ENCODE measurements at places on chromosomes 11 and 22.
A peak's percentile ranks its signal among the peaks of the same experiment; 100 is the strongest.

DNA sequence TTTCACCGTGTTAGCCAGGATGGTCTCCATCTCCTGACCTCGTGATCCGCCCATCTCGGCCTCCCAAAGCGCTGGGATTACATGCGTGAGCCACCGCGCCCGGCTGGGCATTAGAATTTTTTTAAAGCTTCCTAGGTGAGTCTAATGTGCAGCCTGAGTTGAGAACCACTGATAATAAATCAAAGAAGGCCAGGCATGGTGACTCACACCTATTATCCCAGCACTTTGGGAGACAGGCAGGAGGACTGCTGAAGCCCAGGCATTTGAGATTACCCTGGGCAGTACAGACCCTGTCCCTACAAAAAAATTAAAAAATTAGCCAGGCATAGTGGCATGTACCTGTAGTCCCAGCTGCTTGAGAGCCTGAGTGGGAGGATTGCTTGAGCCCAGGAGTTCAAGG lies 13.7 kb downstream of the MEI1 start:
- no peak for DNase-seq

- peak; percentile 20 for DNase-seq
Observed at GRCh38 chr11:47464483-47464882, 15.5 kb upstream of the RAPSN start.

DNA sequence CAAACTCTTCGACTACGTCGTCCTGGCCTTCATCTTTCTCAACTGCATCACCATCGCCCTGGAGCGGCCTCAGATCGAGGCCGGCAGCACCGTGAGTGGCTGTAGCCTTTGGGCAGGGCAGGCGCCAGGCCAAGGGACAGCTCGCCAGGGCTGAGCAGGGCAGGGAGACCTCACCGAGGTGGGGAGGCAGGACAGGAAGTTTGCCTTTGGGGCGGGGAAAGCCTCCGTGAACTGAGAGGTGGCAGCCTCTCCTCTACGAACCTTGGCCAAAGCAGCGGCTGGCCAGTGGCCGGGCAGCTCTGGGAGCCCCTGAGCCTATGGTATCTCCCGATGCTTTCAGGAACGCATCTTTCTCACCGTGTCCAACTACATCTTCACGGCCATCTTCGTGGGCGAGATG lies 93.2 kb downstream of the CACNA1I start:
- no peak for DNase-seq

DNA sequence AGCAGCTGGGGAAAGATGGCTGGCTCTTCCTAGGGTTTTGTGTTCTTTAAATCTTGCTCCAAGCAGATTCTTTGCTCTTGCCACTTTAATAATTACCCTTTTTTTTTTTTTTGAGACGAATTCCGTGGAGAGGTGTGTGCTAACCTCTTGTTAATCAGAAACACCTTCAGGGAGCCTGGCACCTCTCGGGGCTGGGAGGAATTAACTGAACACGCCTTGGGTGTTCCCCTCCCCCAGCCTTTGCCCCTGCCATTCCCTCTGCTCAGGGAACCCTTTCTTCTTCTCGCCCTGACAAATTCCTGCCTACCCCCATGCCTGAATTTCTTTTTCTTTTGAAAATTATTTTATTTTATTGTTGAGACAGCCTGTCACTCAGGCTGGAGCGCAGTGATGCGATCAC lies 17.5 kb downstream of the TMPRSS6 start:
- no peak for DNase-seq

DNA sequence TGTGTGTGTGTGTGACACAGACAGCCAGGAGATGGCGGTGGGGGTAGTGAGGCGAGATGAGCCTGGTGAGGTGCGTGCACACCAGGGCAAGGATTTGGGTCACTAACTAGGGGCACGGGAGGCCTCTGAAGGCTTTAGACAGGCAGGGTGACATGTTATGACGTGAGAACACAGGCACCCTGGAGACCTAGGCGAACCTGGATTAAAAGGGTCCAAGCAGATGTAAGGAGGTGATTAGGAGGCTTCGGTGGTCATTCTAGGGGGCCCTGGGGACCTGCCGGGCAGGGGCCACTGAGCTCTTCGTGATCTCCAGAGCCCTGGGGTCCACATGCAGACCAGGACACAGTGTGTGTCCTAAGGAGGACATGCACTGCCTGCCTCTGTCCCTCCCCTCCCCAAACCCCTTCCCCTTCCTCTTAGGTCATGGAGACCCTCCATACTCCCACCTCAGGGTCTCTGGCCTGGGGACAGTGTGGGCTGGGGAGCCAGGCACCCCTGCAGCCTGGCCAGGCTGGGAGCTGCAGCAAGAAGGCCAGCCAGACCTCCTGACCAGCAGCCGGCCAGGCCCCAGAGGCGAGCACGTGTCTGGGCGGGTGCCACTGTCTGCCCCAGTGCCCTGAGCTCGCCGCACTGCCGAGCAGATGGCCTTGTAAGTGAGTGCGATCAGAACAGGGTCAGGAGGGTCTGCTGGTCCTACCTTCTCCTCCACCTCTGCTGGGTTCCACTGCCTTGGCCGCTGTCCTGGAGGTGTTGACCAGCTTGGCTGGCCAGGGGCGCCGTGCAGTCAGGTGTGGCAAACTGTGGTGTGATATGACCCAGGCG lies 32.1 kb downstream of the IFT27 start:
- no peak for DNase-seq

DNA sequence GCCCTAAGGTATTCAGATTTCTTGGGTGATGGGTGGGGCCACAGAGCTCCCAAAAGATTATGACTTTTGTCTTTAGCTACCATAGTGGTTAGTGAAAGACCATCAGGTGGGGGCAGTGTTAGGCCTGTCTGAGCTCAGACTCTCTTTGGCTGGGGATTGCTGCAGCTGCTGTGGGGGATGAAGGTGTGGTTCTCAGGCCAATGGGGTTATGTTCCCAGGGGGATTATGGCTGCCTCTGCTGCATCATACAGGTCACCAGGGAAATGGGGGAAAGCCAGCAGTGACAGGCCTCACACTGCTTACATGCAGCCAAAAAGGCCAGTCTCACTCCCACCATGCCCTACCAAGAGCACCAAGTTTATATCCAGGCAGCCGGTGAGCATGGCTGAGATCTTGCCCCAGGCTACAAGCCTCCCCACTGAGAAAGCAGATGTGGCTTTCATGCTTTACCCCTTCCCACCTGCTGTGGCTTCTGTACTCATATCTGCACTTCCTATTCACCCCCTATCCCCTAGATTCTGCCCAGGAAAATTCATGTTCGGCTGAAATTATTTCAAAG lies 24.8 kb downstream of the CNTF start:
- DNase-seq, result no peak

- no peak for DNase-seq
Observed at GRCh38 chr11:76768909-76769560, 14.1 kb upstream of the TSKU start.

DNA sequence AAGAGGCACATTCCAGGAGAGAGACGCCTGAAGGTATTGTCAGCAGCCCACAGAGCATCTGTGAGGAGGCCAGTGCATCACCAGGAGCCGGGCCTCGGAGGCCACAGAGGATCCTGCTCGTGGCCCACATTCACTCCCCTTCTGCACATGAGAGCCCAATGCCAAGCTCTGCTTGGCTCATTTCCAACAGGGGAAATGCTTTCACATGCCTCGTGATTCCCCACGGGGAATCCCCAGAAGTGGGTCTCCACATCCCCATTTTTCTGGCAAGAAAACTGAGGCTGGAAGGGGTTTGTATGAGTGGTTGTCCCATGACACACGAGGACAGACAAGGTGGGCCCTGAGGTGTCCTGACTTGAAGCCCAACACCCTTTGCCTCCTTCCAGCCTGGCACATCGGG lies 34.4 kb downstream of the TP53I11 start:
- no peak for DNase-seq

- DNase-seq, result peak; percentile 47
Observed at GRCh38 chr11:131079036-131079435, 162.8 kb upstream of the SNX19 start.

DNA sequence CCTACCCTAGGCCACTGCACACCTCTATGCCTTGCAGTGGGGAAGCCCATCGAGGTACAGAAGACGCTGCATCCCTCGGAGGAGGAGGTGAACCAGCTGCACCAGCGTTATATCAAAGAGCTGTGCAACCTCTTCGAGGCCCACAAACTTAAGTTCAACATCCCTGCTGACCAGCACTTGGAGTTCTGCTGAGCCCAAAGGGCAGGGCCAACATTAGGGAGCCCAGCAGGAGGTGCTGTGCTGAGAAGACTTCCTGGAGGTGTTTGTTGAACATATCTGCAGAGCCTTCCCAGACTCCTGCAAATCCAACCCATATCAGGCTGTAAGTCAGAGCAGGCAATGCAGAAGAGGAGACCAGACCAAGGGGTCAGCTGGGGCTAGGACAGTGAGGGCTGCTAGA lies 13.5 kb downstream of the MOGAT2 start:
- no peak for DNase-seq

GRCh38 chr11:102792604-102793003 lies 5.4 kb downstream of the MMP1 start:
- no peak for DNase-seq

DNA sequence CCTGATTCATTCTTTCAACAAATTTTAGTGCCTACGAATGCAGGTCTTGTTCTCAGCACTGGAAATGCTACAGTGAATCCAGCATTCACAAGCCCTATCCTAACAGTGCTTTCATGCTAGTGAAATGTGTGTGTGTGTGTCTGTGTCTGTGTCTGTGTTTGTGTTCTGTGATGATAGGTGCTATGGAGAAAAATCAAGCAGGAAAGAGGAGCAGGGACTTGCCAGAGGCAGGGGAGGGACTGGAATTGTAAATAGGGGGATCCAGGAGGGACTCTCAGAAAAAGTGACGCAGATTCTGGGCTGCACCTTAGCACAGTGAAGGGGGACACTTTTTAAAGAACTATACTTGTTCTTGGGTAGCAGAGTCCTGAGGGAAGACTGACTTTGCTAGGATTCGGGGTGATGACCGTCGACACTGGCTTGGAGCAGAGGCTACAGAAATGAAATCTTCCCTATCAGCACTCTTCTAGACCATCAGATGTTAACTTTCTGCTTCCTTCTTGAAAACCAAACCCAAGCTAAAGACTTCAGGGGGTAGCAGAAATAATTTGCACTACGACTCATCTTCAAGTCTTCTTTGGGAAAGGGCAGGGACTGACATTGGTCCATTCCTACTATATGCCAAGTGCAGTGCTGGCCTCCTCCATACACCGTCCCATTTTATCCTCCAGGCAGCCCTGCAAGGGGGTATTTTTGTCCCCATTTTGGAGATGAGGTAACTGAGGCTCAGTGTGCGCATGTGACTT lies 39.3 kb upstream of the PTPRJ start:
- DNase-seq, result no peak

GRCh38 chr11:44573333-44573732 lies 7.9 kb downstream of the CD82 start:
- no peak for DNase-seq

GRCh38 chr11:126139111-126140091 lies 72.0 kb downstream of the RPUSD4 start:
- DNase-seq, result peak; percentile 50

GRCh38 chr22:38762551-38762983 lies 6.8 kb upstream of the SUN2 start:
- DNase-seq, result no peak

DNA sequence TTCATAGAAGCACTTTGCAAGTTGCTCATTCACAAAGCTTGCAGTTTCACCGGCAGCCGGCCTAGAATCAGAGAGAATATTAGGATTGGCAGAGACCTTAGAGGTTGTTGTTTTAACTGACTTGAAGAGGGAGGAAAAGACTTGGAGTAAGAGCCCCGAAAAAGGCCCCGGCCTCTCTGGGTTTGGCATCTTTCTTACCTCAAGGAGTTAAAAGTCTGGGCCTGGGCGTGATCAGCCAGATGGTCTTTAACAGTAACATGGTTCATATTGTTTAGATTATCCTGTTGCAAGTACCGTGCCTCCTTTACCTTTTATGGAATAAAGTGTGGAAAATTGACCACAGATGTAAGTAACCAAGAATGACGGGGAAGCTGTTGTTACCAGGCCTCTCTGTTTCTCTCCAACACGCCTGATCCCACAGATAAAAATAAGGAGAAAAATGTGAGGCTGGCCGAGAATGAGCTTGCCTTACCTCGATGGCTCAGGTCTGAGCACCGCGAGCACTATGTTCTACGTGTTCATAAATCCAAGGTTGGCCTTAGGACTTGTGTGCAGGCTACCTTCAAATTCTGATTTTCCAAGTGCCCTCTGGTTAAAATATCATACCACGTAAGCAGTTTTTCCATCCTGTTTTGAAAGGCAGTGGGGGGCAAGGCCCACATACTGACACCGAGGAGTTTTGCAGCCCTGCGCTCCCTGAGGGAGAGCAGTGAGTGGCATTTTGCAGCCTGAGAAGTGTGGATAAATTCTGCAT lies 56.4 kb downstream of the PARVA start:
- peak; percentile 96 for DNase-seq

- no peak for DNase-seq
Observed at GRCh38 chr11:132137981-132138313, 767.5 kb downstream of the NTM start.

DNA sequence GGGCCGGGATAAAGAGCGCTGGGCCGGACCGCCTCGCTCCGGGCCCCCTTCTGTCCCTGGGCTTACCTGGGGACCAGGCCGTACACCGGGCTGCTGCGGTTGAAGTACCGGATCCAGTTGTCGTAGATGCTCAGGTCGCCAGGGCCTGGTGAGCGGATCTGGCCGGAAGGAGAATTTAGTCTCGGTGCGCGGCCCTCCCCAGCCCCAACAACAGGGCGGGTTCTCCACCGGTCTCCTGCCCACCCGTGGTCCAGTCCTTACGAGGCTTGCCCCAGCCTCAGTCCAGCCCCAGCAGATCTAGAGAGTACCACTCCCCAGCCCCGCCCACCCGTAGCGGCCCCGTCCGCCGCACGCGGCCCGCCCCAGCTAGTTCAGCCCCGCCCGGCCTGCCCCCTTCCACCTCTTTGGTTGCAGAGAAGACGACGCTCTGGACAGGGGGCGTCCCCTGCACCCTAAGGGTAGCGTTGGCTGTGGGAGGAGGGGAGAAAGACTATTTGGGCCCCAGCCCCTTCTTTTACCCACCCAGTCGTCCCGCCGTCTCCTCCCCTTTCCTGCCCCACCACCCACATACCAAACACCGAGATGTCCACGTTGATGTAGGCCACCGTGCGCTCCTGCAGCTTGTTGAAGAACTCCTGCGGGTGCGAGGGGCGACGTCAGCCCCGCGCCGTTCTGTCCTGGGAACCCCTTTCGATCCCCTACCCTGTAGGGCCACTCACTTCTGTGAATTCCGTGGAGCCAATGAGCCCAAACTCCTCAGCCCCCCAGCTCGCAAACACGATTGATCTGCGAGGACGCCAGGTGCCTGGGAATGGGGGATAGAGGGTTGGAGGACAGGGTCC lies 6.8 kb downstream of the SAC3D1 start:
- DNase-seq, result no peak

- peak; percentile 65 for DNase-seq
Observed at GRCh38 chr11:72812967-72813739, 1.1 kb upstream of the ATG16L2 start.

Data from HCEC 1CT (cell line).